Stimulated activated CD4-positive, alpha-beta T cell treated with anti-CD3 and anti-CD28 coated beads, Interleukin-1b, Interleukin-23, amount 100 ng/mL, for 4 hours (primary cell): ENCODE measurements at places on chromosomes 5 and 9.
A peak's percentile ranks its signal among the peaks of the same experiment; 100 is the strongest.

DNA sequence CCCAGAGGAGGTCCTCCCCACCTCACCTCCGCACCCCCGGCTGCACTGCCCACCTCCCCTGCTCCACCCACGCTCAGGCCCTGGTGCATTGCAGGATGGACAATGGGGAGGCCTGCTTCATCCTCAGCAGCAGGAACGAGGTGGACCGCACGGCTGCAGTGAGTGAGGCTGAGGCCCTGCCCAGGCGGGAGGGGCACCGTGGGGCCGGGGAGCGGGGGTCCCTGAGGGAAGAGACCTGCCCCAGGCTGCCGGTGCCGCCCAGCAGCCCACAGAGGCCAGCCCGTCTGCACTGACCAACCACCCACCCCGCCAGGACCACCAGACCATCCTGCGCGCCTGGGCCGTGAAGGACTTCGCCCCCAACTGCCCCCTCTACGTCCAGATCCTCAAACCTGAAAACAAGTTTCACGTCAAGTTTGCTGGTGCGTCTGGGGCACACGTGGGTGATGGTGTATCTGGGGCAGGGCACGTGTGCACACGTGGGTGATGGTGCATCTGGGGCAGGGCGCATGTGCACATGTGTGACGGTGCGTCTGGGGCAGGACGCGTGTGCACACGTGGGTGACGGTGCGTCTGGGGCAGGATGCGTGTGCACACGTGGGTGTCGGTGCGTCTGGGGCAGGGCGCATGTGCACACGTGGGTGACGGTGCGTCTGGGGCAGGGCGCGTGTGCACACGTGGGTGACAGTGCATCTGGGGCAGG is 66.7 kb downstream of the KCNT1 start:
- DNase-seq = no peak

DNA sequence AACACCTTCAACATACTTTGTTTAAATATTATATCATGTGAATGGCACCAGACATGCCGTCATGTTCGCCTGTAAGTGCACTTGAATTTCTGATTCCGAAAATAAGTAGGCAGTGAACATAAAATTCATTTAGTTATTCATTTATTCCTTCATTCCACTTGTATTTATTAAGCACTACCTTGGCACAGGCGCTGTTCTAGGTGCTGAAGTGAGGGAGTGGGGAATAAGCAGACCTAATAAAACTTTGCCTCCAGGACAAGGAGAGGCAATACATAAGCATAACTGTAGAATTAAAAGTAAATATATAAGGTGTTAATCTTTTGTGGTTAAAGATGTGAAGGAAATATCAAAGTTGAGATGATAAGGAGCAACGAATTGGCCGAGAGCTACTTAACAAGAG is 297.4 kb downstream of the TENT4A start:
- DNase-seq = no peak

DNA sequence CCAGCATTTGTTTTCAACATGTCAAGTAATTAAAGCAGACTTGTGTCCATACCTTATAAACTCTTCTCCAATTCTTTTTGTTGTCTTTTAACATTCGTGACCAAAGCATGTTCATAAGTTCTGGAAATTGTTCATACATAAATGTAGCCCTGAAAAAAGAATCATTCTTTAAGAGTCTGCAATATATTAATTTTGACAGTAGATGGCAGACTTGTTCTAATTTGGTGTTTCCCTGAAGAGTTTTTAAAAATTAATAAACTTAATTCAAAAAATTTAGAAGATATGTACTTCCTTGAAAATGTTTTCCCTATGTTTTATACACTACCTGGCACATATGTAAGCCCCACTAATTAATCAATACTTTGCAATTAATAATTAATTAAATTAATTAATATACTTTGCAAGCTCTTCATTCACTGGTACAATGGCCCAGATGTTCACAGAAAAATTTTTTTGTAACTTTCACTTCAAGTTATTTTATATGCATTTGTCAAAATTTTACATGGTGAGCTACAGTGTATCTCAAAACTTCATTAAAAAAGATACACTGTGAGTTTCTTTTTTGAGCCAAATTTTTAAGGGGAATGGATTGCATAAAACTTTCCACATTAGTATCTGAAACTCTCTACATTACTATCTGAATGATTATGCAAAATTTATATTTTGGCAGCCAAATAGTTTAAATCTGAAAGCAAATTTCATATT is 42.1 kb downstream of the CLINT1 start:
- no peak for DNase-seq

DNA sequence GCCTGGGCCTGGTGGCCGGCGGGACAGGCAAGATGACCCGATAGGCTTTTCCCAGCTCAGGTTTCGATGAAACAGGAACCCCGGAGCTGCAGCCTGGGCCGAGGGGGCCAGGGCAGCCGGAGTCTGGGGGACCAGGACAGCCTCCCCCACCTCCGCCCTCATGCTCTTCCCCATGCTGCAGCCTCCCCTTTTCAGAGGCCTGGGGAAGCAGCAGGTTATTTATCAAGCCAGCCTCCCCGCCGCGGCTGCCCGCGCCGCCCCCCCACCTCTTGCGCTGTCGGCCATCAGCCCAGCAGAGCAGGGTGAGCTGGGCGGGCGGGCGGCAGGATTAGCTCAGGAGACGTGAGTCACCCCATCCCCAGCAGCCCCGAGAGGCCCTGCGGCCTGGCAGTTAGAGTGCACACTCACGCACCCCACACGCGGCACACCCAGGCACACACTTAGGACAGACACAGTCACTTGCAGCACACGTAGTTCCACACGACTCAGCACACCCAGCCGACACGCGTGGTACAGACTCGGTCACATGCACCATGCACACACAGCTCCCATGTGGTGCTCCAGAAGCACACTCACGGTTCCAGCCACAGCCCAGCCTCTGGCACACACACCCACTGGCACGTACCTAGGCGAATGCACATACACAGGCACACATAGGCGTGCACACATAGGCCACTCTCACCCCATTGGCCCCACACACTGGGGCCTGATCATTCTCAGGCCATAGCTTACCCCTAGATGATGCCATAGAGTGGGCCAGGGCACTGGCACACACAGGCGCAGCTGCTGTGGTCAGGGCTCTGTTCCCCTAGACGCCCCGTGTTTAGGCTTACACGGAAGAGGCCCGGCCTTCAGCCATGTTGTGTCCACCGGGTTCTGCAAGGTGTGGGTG is 13.0 kb downstream of the CXXC5 start:
- no peak for DNase-seq

GRCh38 chr9:14250794-14251153 is 63.2 kb downstream of the NFIB start:
- DNase-seq = no peak

GRCh38 chr5:15002173-15002572 is 130.6 kb upstream of the ANKH start:
- DNase-seq = no peak

DNA sequence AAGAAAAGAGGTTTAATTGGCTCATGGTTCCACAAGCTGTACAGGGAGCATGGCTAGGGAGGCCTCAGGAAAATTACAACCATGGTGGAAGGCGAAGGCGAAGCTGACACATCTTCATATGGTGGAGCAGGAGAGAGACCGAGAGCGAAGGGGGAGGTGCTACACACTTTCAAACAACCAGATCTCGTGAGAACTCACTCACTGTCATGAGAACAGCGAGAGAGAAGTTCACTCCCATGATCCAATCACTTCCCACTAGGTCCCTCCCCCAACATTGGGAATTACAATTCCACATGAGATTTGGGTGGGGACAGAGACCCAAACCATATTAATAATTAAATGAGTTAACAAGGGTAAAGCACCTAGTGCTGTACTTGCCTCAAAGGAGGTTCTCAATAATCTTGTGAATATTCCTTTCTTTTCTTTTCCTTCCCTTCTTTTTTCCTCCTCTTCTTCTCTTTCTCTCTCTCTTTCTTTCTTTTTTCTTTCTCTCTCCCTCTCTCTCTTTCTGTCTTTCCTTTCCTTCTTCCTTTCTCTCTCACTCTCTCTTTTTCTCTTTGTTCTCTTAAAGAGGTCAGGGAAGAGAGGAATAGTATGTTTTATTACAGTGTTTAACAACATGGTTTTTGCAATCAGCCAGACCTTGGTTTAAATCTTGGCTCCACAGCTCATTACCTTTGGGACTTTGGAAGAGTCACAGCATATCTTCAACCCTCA is 29.0 kb downstream of the TNFSF15 start:
- DNase-seq = no peak

DNA sequence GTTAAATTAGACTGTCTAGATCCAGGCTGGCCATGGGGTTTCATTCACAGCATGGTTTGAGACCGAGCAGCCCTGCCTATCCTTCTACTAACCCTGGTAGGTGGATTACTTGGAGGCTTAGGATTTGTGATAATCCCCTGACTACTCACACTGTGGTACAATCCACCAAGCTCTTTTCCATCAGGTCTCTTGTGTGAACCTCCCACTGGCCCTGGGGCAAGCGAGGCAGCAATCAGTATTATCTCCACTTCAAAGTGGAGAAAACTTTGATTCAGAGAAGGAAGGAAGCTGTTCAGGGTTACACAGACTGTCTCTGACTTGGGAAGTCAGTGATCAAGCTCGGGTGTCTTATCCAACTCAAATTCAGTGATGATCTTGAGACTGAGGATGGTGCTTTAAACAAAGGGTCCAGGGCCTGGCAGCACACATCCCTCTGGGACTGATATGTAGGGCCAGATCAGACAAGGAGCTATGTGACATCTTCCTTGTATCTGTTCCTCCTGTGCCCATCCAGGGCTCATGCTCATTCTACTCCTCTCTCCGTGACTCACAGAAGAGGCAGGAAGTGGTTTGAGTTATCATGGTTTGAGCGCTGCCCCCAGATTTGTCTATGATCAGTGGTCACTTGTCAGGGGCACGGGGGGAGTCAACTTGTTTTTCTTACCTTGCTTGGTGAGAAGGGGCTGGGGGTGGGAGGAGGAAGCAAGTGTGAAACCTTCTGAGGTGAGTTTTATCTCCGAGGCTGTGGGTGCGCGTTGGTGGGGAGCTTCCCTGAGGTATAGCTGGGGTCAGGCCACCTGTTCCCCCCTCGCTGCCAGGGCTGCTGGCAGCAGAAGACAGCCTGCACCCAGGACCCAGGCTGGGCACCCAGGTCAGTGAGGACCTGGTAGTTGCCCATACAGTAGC is 48.6 kb downstream of the RGS3 start:
- DNase-seq = peak; percentile 61

DNA sequence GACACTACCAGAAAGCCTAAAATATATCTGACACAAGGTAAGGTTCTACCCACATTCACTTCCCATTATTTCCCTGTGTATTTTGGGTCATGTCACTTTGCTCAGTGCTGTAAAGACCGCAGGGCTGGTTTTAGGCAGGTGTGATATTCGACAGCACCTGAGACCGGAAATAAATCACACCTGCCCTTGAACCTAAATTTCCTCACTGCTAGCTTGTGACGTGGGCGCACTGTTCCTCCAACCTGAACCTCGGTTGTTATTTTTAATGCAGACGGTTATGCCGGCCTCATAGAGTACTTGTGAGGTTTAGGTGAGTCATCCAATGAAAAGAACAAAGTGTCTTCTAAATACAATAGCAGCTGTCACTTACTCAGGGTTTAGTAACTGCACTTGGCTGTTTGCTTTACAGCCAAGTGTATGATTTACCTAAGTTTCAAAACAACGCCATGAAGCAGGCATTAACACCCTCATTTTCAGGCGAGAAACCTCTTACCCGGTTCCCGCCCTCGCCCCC is 20.7 kb upstream of the ZNF782 start:
- DNase-seq = no peak

GRCh38 chr9:114693248-114693855 is 11.4 kb upstream of the TEX48 start:
- no peak for DNase-seq

GRCh38 chr5:37043693-37044092 is 167.1 kb downstream of the NIPBL start:
- DNase-seq = no peak

DNA sequence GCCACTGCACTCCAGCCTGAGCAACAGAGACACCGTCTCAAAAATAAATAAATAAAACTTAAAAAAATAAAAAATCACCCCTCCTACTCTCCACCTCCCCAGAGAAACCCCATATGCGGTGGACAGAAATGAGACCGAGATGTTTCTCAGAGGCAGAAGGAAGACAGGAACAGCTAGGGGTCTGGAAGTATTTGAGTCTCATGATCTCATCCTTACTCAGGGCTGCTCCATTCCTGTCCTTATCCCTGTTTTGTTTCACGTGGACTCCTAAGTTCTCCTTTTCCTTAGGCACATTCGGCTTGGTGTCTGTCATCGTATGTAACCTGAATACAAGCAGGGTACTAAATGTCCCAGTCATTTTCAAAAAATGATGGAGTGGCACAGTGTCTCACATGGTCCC is 76.1 kb downstream of the C9orf50 start:
- DNase-seq = no peak

- DNase-seq = no peak
These were observed 21.2 kb downstream of the GAS1 start for GRCh38 chr9:86926145-86926544.

DNA sequence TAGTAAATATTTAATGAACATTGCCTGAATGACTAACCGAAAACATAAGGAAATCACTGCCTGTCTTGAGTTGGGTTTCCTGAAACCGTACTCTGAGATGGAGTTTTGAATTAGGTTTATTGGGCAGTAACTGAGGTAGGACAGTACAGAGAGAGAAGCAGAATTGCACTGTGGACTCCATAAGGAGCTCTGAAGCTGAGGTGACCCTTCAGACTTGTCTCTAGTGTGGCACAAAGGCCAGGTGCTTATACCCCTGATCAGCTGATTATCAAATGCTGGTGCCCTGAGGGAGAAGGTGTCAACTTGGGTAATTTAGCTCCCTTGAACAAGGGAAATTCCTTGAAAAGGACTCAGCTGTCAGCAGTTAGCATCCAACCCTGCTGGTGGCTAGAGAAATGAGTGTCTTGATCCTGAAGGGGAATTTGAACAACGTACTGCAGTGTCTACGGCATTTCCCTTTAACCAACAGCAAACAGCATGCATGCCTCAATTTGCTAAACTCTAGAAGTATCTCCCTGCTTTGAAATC is 135.0 kb upstream of the SMARCA2 start:
- DNase-seq = no peak

- no peak for DNase-seq
These were observed 16.6 kb upstream of the ENTREP1 start for GRCh38 chr9:69308206-69308931.

GRCh38 chr5:97162045-97162444 is 19.6 kb upstream of the LIX1 start:
- peak; percentile 46 for DNase-seq

- DNase-seq = no peak
These were observed 34.3 kb downstream of the SLC44A1 start for GRCh38 chr9:105278751-105279150.

DNA sequence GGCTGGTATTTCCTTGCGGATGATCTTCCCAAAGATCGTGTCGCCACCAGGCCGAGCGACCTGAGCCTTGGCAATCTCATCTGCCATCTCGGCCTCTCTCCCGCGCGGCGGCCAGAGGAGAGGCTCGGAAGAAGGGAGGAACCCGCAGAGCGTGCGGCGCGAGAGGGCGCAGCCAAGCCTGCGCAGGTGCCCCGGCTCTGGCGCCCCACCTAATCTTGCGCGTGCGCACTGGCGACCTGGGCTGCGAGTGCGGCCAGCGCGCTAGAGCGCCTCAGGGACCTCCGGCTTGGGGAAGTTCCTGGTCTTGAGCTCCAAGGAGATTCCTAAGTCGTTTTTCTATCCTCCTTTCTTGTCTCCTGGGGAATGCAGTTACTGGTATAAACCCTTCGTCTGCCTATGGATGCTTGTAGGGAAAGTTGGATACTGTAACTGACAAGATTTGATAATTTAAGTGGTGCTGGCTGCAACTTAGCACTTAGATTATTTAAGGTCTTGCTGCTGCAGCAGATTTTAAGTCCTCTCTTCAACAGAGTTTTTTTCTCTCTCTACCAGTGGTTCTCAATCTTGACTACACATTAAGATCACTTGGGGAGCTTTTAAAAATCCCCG is at the start of gene HINT1:
Gene HINT1 (minus strand): TSS at position 138 of the 609 bp plus-strand sequence. CDS start 51 bp downstream, at position 87.
- DNase-seq = peak; percentile 89
